Right renal pelvis (tissue), 4 donors: ENCODE measurements at places on chromosomes 1 and 21. TPM values are rescaled to one million over a fixed set of nuclear protein-coding genes. Genes with fewer than 3 reads are reported as not detected.

GRCh38 chr1:214002060-214002459 is 14.3 kb downstream of the PROX1 start:
- no peak for DNase-seq

DNA sequence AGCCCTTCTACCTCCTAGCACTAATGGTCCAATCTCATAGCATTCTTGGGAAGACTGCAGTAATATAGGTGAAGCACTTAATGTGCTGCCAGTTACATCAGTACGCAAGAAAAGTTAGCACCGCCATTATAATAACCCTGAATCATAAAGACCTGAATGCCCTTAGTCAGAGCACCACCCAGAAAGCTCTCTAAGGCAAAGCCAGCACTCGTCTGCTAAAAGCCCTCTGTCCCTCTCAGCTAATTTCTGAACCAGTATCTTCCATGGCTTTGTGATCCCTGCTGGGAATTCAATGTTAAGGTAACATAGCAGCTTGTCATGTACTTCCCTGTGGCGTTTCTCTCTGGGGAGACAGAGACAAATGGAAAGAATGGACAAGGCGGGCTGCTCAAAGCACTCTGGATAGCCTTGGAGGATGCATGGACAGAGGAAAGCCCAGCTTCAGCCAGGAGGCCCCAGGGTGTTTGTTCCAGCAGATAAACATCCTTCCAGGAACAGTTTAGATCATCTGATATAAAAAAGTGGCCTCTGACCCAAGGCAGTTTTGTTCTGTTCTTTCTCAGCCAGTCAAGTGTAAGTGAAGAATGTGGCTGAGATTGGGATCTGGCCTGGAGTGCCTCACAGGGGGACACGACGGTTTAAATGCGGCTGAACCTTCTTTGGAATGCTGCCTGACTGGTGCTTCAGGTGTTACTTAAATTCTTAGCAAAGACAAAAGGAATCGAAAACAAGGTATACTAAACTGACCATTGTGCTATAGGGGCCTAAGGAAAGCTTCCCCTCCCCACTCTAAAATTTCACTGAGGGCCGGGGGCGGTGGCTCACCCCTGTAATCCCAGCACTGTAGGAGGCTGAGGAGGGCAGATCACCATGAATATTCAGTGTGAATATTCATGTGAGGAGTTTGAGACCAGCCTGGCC is 58.1 kb upstream of the VTCN1 start:
- DNase-seq: no peak

GRCh38 chr1:46130606-46131005 is 1.8 kb downstream of the PIK3R3 start:
- no peak for DNase-seq

The BRINP2 gene
- polyA plus RNA-seq: 0.44 TPM

The HOOK1 gene
- polyA plus RNA-seq: 75.4 TPM

GRCh38 chr1:93081716-93082115 is 2.6 kb downstream of the MTF2 start:
- DNase-seq: no peak

The KRTAP19-3 gene
- polyA plus RNA-seq: not detected

DNA sequence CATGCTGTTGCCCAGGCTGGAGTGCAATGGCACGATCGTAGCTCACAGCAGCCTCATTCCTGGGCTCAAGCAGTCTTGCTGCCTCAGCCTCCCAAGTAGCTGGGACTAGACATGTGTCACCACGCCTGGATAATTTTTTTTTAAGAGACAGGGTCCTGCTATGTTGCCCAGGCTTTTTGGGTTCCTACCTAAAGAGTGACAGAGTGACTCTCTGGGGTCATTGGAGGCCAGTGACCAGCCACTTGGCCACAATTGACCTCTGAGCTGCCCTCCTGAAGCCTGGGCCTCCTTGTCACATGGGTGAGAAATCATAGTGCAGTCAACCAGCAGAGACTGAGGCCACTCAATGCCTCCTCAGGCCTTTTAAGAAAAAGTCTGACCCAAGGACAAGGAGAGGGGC is 5.7 kb downstream of the DIO1 start:
- DNase-seq: no peak

The FH gene
- 114 TPM for polyA plus RNA-seq

DNA sequence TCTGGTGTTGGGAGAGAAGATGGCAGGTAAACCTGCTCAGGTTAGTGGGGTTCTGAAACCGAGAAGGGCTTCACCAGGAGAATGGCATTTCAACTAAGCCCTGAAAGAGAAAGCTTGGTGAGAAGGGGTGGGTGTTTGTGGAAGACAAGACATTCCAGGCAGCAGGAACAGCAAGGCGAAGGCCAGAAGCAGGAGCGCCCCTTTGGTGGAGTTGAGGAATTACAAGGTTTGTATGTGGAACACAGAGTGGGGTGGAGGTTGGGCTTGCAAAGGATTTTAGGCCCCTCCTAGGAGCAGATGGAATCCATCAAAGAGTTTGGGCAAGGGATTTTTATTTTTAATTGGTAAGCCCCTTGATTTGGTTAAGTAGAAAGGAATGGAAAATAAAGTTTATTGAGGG is 24.8 kb upstream of the ELOA start:
- DNase-seq: no peak

The JAK1 gene
- 95.2 TPM for polyA plus RNA-seq

The RAB3B gene
- polyA plus RNA-seq: 5.7 TPM

The BRDT gene
- 0.11 TPM for polyA plus RNA-seq

- no peak for DNase-seq
Measured at GRCh38 chr1:26949926-26950319, 10.3 kb downstream of the KDF1 start.

The TFF2 gene
- not detected for polyA plus RNA-seq

The NVL gene
- polyA plus RNA-seq: 33.6 TPM

The C1orf50 gene
- 11.4 TPM for polyA plus RNA-seq
